Osteoblast (primary cell): ENCODE measurements at places on chromosomes 5 and 9. TPM values are rescaled to one million over a fixed set of nuclear protein-coding genes. Genes with fewer than 3 reads are reported as not detected.

Gene CNOT8
- total RNA-seq, result 48.6 and 55.7 TPM in 2 replicates

Gene GABRA1
- not detected in 2 replicates for total RNA-seq

DNA sequence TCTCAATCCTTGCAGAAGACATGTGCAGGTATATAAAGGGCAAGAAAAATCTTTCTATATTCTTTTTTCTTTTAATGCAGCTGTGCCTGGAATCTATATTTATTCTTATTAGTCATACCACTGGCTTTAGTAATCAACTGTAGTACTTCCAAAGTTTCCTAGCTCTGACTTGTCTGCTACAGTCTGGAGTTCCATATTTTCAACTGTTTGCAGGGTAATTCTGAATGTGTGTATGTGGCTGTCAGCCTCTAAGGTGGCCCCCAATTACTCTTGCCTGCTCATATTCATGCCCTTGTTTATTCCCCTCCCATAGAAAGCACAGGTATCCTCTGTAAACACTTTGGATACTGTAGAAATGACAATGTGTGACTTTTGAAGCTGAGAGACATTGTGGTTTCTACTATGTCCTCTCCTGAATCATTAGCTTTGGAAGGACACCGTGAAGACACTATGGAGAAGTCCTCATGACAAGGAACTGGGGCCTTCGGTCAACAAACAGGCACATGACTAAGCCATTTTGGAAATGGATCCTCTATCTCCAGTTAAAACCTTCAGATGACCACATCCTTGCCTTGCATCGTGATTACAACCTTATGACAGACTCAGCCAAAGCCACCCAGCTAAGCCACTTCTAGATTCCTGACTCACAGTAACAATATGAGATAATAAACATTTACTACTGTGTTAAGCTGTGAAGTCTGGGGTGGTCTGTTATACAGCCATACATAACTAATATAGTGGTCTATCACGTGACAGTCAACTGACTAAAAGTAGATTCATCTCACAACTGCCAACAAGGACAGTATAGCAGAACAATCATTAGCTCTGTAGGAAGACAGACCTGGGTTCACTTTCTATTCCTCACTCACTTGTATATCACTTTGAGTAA is 49.5 kb upstream of the SUSD1 start:
- peak; percentile 68 for DNase-seq

DNA sequence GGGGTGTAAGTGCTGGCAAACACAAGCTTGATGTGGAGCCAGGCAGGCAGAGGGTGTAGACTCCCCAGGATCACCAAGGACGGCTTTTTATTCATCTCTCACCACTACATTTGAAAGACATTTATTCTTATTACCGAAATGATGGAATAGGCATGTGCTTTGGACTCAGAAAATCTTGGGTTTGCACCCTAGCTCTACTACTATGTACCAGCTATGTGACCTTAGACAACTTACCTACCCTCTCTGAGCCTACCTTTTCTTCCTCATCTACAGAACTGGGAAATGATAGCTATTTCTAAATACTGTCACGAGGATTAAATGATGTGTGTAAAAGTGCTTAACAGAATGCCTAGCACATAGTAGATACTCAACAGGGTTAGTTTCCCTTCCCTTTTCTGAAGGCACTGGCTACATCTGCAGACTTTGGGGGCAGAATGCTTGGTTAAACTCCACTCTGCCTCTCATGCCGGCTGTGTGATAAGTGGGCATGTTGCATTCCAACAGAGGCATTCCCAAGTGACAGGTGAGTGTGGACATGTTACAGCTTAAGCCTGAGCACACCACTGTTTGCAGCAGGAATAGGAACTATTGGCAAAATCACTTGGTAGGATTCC is 94.8 kb downstream of the SLC1A3 start:
- DNase-seq, result no peak

DNA sequence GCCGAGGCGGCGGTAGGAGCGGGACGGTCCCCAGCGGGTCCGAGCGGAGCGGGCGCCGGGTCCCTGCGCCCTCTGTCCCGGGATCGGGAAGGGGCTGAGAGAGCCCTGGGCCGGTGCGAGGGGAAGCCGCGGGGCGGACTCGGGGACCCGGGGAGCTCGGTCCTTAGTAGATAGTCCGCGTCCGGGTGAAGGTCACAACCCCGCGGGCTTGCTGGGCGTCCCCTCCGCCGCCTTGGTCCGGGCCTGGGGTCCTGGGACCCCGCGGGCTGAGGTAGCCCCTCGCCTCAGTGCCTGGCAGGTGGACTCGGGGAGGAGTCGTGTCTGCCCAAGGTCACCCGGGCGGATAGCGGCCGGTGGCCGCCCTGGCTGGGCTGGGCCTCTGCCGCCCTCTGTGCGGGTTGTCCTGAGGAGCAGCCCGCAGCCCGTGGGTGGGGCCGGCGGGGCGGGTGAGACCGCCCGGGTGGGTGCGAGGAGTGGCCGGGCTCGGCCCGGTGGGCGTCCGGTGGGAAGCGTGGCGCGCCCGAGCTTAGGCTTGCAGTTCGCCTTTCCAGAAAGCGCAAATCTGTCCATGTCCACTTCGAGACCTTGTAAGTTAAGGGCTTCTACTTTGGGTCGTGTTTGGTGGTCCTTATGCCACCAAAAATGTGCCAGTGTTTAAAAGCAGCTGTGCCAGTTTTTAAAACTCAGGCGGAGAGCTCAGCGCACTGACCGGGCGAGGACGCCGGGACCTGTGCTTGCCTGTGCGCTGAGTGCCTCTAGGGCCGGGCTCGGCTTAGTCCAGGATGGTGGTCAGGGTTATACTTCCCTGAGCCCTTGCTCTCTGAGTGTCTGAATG is 554 bp downstream of the SDHA start:
- DNase-seq, result no peak

DNA sequence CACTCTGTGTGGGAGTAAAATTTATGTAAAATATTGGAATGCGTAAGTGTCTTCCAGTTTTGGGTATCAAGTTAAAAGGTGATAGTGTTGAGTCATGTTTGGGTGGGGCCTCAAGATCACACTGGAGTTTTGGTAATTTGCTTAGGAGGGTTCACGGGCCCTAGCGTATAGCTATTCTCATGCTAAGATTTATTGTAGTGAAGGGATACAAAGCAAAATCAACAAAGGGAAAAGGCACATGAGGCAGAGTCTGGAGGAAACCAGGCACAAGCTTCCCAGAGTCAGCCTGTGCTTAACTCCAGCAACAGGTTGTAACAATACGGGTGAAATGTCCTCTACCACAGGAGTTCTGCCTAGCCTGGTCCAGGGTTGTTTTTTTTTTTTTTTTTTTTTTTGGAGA is 20.2 kb downstream of the HSPA4 start:
- no peak for DNase-seq

GRCh38 chr5:158590746-158591300 is 508.9 kb downstream of the EBF1 start:
- no peak for DNase-seq

DNA sequence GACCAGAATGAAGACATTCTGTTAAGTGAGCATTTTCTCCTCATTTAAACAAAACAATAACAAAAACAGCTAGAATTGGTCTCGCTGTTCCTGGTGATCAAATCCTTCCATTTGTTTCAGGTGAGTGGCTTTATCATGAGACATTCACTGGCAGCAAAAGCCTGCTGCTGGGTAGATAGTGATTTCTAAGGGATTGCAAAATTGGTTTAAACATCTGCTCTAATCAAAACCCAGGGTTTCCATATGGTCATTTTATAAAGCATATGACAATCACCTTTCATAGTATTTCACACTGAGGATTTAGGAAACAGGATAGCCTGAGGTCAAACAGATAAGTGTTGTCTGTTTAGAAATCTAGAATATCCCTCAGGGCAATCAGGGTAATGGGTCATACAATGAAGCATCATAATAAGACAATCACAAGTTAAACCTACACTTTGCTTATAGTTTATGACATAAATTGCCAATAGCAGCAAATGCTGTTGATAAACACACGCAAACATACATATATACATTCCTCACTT is 769.6 kb upstream of the C9orf72 start:
- DNase-seq, result no peak

DNA sequence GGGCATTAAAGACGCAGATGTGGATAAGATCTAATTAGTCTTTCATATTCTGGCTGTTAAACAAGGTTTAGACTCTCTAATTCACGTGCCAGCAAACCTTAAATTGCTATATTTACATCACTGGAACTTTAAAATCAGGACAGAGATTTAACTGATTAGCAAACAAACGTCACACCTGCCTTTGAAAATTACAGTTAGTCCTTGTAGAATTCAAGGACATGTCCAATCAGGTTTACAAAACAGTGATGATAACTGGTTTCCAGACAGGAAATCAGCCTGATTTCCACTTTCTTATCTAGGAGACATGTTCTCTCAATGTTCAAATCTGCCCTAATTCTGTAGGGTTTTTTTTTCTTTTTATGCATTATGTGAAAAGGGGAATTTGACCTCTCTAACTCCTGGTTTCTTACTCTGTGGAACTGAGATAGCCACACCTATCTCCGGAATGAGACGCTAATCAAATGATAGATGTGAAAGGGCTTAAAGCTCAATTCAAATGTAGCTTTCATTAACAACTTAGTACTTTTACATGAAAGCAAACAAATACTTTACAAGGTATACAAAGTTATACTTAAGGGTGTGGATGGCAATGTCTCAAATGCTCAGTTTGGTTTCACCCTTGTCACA is 26.5 kb downstream of the SPINK5 start:
- DNase-seq, result no peak

- DNase-seq, result no peak
These were observed 2.1 kb upstream of the TRMO start for GRCh38 chr9:97924386-97924785.

- no peak for DNase-seq
These were observed 42.3 kb upstream of the NOTCH1 start for GRCh38 chr9:136587944-136588662.

DNA sequence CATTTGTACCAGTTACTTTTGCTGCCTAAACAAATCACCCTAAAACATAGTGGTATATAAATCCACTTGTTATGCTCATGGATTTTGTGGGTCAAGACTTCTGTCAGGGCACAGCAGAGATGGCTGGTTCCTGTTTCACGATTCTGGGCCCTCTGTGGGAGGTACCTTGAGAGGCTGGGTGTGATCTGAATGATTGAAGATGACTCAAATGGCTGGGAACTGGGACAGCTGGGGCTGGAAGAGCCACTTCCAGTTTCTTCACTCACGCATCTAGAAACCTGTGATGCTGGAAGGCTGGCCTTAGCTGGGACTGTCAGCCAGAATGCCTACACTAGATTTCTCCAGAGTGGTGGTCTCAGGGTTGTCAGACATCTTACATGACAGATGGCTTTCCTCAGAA is 88.1 kb downstream of the KIF4B start:
- DNase-seq, result no peak

DNA sequence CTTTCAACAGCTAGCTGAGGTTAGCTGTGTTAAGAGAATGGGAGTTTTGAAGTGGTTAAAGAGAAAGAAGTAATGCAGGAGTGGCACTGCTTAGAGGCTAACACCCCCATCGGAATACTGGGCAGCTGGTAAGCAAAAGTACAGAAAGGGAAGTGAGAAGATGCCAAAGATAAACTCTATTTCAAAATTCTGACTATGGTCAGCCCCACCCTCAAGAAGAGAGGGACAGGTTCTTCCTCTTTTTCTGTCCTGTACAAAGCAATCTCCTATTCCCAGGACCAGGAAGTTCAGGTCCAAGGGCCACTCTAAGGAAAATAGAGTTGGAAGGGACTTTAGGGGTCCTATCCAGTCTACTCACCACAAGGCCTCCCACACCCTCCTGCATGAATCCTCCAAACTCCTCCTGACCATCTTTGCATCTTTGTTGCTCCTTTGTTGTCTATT is 45.9 kb upstream of the JAK2 start:
- DNase-seq, result no peak

DNA sequence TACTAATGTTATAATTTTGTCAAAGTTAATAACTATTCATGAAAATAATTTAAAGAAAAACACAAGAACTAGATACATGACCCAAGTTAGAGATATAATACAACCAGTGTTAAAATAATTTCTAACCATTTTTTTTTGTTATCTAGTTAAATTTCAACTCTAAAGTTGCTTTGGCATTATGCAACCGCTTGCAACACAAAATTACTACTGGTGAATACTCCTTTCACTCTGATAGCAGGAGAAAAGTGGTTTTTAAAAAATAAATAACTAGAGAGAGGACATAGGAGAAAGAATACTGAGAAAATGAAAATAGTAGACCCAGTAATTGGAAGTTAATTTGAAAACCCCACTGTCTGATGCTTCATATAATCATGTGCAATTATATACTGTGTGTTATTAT is 622.4 kb upstream of the GRIN3A start:
- no peak for DNase-seq
